NCI-H2081 treated with DMSO at 0.1 percent for 48 hours (cell line): ENCODE measurements at places on chromosomes 3 and 15.

DNA sequence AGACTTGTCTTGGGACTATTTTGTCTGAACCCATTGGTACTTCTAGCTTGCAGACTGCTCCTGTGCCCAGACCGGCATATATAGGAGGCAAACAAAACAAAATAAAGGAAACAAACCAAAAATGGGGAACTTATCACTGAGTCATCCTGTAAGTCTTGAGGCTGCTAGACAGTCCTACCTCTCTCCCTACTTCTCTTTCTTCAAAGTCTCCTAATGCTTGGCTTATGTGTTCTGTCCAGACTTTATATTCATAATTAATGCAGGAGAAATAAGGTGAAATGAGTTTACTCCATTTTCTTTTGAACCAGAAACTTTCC lies 266.2 kb downstream of the ZNF385D start:
- no peak for DNase-seq

- DNase-seq: no peak
These were observed 294.6 kb upstream of the TGFBR2 start for GRCh38 chr3:30311781-30312180.

DNA sequence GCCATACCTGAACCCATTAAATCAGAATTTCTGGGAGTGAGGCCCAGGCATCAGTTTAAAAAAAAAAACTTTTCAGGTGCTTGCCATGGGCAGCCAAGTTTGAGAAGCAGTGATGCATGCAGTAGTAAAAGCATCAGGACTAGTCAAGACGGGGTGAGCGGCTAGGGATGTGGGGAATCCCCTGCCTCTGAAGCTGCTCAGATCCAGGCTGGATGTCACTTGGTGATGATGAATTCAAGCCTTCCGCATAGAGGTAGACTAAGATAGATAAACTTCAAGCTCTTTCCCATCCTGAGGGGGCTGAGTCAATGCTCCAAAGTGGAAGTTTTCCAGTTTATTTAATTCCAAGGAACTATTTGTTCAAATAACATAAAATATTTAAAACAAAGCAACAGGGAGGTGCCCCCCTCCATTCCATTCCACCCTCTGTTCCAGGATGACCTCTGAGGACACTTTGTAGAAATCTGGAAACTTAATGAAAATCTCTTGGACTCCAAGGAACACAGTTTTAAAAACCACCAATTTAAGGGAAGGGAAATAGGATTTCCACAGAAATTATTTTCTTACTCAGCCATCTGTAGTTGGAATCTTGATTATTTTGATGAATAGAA lies 100.4 kb upstream of the NR2E3 start:
- no peak for DNase-seq

GRCh38 chr15:66848116-66848515 lies 146.1 kb downstream of the SMAD6 start:
- no peak for DNase-seq

GRCh38 chr3:193348686-193349085 lies 29.9 kb downstream of the ATP13A5 start:
- DNase-seq: no peak

DNA sequence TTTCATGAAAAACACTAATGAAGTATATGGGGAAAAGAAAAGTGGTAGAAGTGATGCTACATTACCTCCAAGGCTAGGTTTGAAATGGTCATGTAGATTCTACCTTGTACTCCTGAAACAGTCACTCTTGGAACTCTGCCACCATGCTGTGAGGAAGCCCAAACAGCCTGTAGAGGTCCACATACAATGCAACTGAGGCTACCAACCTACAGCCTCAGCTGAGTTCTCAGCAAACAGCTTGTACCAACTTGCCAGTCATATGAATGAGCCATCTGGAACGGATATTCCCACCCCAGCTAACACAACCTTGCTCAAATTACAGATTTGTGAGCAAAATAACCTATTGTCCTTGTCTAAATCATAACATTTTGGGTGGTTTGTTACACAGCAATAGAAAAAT lies 193.5 kb downstream of the ULK4 start:
- DNase-seq: no peak

DNA sequence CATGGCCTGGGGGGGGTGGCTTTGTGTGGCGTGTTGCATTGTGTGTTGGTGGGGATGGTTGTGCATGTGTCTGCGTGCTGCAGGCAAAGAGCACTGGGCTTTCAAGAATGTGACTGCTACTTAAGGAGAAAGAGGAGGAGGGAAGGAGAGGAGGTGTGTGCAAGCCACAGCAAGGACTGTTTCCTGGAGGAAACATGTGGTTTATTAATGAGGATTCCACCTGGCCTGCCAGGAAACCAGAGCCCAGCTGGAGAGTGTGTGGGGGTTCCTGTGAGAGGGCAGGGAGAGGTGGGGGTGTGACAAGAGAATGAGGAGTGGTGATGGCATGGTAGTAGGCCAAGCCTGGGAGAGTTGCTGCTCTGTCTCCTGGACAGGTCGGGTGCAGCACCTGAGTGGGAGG lies 258.1 kb upstream of the ROPN1 start:
- DNase-seq: no peak

DNA sequence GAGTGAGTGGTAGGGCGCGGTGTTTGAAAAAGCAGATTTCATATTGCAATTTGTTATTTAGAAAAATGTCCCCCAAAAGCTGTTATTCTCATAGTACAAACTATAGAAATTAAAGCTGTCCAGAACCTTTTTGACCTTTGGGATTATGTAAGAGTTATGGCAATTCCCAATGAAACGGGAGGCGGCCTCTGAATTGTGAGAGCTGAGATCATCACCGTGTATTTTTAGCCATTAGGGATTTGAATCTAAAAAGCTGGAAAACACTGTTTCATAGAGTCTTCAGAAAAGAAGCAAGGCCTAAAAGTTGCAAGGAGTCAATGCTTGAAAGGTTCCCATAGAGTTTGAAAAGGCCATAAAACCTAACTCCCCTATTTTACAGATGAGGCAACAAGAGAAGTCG lies 38.6 kb upstream of the SLC25A26 start:
- DNase-seq: no peak

DNA sequence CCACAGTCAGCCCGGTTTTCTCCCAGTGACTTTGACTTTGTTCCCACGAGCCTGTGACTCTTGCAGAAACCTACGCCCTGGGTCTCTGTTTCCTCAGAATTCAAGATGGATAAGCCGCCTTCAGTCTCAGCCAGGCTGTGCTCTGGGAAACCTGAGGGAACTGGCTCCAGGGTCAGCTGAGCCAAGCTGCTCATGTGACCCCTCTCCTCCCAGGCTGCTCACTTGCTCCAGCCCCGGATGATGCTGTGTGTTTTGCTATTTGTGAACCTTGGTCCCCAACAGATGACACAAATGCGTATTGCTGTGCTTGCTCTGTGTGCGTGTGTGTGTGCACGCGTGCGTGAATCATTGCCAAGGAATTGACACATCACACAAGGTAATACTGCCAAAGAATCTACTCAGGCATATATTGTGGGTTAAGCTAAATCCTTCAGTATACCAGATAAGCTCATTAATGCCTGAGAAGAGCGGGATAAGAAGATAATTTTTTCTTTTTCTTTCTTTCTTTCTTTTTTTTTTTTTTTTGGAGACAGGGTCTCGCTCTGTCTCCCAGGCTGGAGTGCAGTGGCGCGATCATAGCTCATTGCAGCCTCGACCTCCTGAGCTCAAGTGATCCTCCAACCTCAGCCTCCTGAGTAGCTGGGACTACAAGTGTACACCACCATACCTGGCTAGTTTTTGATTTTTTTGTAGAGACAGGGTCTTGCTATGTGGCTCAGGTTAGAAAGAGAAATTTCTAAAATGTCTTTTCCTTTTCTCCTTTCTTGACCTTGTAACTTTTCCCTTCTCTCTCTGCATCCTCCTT lies 29.2 kb upstream of the UMPS start:
- DNase-seq: no peak

DNA sequence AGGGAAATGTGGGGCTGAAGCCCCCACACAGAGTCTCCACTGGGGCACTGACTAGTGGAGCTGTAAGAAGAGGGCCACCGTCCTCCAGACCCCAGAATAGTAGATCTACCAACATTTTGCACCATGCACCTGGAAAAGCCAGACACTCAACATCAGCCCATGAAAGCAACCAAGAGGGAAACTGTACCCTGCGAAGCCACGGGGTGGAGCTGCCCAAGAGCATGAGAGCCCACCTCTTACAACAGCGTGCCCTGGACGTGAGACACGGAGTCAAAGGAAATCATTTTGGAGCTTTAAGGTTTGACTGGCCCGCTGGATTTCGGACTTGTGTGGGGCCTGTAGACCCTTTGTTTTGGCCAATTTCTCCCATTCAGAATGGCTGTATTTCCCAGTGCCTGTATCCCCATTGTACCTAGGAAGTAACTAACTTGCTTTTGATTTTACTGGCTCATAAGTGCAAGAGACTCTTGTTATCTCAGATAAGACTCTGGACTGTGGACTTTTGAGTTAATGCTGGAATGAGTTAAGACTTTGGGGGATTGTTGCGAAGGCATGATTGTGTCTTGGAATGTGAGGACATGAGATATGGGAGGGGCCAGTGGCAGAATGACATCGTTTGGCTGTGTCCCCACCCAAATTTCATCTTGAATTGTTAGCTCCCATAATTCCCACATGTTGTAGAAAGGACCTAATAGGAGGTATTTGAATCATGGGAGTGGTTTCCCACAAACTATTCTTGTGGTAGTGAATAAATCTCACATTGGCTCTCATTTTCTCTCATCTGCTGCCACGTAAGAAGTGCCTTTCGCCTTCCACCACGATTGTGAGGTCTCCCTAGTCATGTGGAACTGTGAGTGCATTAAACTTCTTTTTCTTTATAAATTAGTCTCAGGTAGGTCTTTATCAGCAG lies 105.8 kb downstream of the CBLB start:
- no peak for DNase-seq

GRCh38 chr3:44414517-44415090 lies 62.9 kb downstream of the ZNF445 start:
- DNase-seq: no peak

GRCh38 chr3:141368062-141368924 lies at the start of gene ZBTB38:
Gene ZBTB38 (plus strand): TSS chr3:141368504. CDS start chr3:141442389, 73,885 bp downstream.
- DNase-seq: no peak

GRCh38 chr3:155069729-155070128 lies 10.4 kb upstream of the MME start:
- DNase-seq: no peak

GRCh38 chr15:92733934-92734521 lies 78.5 kb upstream of the FAM174B start:
- peak; percentile 23 for DNase-seq

DNA sequence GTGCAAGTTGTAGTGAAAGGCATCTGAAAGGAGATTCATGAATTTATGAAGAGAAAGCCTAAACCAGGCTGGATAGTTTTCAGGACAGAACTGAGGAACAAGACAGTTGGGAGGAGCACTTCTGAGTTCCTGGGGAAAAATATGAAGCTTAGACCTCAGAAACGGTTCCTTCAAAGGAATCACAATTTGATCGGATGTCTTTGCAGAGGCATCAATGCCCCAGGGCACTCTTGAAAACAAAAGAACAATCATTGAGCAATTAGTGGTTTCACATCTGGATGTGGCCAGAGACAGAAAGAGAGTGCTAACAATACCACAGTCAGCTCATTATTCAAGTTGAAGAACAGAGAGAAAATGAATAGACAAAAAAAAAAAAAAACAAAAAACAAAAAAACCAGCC lies 86.2 kb downstream of the KLF13 start:
- no peak for DNase-seq

DNA sequence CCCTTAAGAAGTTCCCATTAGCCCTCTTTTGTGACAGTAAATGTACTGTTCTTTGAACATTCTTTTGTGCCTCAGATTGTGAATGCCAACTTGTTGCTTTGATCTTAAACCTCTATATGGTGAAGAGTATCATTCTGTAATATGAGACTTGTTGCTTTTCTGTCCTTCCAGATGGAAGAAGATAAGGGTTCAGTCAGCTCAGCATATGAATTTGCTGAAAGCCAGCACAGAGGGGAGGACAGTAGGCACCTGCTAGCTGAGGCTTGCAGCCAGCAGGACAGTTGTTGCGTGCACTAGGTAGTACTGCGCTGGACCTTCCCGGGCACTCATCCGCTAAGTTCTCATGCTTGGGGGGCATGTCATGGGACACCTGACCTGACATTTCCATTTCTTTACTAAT lies 74.7 kb downstream of the DCUN1D1 start:
- DNase-seq: no peak

GRCh38 chr3:43349716-43350115 lies 63.4 kb downstream of the SNRK start:
- no peak for DNase-seq

DNA sequence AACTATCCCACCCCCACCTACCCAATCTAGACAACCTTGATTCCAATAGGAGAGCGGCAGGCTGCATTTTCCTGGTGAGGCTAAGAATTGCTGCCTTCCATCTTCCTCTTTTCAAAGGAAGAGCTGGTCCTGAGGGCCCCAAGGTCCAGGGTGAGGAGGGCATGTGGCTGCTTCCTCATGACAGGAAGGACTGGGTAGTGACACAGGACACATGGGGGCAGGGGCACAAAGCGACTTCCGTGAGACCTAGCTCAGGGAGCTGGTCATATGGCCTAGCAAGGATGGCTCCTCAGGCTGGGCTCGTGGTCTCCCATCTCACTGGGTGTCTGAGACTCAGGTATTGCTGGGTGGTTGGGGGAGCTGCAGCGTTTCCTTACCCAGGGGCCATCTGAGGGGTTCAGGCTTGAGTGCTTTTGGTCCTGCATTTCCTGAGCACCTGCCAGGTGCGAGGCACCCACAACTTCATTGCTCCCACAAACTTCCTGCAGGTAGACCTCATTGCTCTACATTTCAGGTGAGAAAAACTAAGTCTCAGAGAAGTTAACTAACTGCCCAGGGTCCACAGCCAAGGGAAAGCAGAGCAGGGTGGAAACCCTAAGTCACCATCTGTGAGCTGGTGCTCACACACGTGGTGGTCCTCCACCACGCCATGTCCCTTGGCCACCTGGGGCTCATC lies 160.0 kb upstream of the TLE3 start:
- no peak for DNase-seq

DNA sequence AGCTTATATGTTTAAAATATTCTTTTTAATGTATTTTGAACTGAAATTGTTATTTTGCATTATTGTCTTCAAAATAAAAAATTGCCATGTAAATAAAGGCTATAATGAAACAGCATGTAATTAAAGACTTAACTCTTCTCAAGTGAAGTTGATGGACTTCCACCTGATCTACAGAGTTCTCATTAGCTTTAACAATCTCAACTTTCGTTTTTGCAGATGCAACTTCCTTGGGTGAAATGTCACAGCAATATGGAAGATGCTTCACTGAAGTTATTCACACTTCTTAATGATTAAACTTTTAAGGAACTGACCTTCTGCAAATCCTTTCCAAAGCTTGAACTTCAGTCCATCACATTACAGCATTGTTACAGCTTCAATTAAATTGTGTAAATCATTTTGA lies 63.6 kb downstream of the OSTN start:
- no peak for DNase-seq
